Umbilical cord (tissue), 2 donors: ENCODE measurements at places on chromosomes 2 and 18. TPM values are rescaled to one million over a fixed set of nuclear protein-coding genes. Genes with fewer than 3 reads are reported as not detected.

GRCh38 chr18:22711192-22711685 lies 221.9 kb upstream of the RBBP8 start:
- DNase-seq = peak; percentile 67

DNA sequence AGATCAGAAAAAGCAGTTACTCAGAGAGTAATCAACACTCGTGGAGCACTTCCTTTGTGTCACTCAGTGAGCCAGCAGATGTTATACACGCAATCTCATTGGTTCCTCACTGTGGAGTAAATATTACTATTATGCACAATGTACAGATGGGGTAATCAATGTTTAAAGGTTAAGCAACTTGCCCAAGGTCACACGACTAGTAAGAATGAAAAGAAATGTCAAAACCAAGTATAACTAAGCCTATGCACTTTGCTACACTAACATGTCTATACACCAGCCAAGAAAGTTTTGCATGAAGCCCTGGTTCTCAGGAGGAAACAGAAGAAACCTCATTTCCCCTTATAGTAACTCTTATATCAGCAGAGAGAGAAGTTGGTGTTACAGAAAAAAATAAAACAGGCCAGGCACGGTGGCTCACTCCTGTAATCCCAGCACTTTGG lies 5.4 kb downstream of the METTL21A start:
- DNase-seq = no peak

- no peak for DNase-seq
Observed at GRCh38 chr2:156576005-156576404, 139.8 kb downstream of the GPD2 start.

GRCh38 chr18:58241877-58242276 lies 197.9 kb downstream of the NEDD4L start:
- DNase-seq = no peak

GRCh38 chr2:67018301-67018700 lies 378.8 kb upstream of the ETAA1 start:
- DNase-seq = no peak

DNA sequence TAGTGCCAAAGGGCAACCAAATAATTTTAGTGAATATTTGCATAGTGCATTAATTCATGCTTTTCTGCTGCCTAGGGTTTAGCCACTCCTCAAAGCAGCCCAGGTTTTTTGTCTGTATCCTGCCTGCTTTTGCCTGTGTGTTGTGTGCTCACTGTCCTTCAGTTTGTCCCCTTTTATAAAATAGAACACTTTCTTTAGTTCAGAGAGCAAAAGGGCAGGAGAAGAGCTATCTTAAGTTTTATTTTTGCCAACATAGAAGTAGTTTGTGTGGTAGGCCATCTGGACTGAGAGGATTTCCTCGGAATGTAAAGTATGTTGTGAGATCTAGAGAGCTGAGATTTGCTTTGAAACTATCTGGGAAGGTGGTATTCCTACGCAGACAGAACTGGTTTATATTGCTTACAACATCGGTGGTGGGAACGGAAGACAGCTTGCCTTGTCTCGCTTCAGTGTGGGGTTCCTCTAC lies 64.9 kb downstream of the EML4 start:
- DNase-seq = peak; percentile 94

CAPG gene
- 58.5 TPM for total RNA-seq

TUBB6 gene
- total RNA-seq = 452 TPM

DNA sequence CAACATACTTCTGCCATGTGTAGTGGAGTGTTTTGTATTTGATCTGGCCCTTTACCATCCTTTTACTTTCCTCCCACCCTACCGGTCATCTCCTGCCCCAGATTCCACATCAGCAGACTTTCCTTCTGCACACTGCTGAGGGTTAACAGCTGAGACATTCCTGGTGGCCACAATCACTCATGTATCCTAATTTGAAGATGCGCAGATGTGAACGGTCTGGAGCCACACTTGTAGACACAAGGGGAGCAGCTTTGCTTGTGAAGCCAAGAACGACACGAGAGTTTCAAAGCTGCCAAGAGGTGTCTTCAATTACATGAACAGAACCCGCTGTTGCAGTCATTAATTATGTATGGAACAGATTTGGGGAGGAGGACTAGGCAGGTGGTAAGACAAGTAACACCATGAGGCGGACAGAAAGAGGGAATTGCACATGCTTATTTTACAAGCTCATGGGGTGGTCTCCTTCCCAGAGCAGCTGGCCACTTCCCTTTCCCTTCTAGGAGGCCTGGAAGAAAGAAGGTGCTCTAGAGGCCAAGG lies 260.7 kb upstream of the KLHL29 start:
- no peak for DNase-seq

- peak; percentile 56 for DNase-seq
Observed at GRCh38 chr2:195658541-195658890, 1.5 kb downstream of the SLC39A10 start.

DNA sequence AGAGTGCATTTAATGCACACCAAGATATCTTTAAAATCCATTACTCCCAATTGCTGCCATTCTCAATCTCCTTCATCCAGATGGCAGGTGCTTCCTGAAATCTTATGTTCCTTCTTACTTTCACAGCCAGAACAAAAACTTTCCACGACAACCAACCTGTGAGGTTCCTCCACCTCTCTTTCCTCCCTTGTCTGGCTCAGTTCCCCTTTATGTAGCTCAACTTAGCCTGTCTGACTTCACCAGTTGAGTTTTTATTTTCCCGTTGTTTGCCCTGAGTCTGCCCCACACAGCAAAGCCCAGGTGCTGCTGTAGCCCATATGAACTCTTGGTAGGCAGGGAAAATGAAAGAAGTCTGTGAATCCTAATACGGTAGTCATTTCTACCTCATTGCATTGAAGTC lies 112.5 kb downstream of the MREG start:
- DNase-seq = no peak

CTLA4 gene
- total RNA-seq = not detected

FEV gene
- total RNA-seq = not detected

DNA sequence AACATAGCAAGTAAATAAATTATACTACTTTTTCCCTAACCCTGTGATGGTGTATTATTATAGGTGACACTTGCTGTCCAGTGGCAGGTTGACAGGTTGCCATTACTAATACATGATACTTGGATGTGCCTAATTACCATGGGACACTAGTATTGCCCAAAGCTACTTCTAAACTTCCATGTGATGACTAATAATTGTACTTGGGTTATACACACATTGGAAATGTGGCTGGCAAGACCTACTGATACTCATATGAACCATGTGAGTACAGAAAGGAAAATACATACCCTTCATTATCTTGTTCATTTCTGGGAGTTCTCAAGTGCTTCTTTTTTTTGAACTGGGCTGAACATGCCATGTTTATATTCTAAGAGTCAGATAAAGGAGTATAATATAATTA lies 156.4 kb downstream of the IKZF2 start:
- no peak for DNase-seq

DNA sequence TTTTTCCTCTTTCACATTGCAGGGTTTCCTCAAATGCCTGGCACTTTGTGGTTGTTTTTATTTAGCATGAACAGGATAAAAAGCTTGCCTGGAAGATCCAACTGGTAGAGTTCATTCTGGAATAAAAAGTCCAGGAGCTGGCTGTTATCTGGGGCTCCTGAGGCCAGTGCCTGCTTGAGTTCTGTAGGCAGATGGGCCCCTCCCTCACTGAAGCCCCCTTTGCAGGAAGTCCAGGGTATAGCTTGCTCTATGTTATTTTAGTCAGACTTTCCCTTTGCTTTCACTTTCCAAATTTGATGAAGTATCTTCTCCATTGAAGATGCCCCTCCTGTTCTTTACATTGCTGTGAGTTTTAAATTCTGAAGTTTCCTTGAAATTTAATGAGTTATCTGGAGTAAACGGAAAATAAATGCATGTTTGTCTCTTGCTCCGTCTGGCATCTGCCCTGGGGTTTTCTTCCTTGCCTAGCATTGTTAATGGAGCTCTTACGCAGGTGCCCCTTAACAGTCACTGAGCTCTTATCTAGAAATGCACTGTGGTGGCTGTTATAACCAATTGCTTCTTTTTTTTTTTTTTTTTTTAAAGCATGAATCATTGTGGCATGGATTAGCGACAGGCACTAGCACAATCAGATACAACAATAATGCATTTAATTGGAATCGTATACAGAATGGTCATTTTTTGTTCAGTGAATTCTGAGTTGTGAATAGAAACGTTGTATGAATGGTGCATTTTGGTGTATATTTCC lies 27.0 kb upstream of the LPIN1 start:
- no peak for DNase-seq
